LNCaP clone FGC (cell line): ENCODE measurements at places on chromosomes 7 and 10.

- DNase-seq, result no peak
Observed at GRCh38 chr7:107951172-107951787, 51.7 kb downstream of the LAMB1 start.

DNA sequence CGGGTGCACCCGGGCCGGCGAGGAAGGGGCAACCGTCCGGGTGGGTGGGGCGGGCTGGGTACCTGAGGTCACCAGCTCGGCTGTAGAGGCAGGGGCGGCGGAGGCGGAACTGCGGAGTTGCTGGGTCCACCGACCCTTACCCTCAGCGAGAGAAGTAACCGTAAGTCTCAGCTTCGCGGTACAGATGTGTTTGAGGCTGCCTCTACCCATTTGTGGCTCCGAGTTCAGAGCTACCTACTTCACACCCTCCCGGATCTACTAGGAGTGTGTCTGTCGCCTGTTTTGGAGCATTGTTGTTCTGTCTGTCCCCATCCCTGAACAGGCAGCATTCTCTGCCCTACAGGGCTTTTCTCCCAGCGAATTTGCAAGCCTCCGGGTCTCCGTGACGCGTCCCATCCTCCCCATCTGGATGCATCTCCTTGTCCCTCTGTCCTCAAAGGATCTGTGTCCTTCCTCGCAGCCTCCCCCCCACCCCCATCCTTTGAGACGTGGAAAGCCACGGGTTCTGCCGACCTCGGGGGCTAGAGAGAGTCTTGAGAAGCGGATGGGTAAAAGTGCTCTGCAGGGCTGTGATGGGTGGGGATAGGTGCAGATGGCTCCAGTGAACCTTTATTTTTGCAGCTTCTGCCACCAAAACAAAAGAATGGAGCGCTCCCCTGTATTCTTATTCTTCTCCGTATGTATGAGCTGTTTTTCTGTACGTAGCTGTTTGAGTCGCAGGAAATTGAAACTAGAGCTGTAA, 757 bp downstream of the ANKIB1 start:
- no peak for DNase-seq

DNA sequence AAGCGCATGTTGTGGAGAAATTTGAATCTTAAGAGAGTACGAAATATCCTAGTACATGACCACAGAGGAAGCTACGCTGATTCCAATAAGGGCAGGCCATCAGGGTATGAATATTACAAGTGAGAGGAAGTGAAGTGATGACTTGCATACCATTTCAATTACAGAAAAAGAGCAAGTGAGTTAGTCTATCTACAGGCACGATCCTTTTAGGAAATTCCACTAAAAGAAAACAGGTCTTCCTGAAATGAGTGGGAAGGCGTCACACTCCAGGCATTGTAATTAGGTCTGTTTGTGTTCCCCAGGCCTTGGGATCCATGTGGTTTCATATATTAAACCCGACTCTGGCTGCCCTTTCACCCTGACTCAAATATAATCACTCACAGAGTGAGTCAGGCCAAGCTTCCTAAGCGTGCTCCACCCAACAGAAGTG, 152.5 kb downstream of the SEMA3A start:
- no peak for DNase-seq

- DNase-seq, result no peak
Observed at GRCh38 chr7:114225784-114226183, 188.8 kb upstream of the FOXP2 start.

GRCh38 chr7:35365523-35365922, 111.6 kb upstream of the TBX20 start:
- DNase-seq, result no peak

DNA sequence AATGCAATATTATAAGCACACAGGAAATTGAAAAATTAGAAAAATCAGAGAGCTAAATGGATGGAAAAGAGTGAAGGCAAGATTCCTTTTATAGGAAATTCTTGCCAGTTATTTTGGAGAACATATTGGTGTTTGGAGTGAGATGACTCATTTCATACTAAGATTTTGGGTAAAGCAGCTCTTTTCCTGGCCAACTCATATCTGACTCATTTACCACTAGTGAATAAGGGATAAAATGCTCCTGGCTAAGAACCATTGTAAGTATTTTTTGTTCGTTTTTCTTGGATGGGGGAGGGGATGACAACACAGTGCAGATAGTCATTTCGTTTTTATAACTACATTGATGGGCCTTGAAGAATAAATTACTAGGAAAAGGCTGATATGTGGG, 139.3 kb downstream of the TWIST1 start:
- DNase-seq, result no peak

DNA sequence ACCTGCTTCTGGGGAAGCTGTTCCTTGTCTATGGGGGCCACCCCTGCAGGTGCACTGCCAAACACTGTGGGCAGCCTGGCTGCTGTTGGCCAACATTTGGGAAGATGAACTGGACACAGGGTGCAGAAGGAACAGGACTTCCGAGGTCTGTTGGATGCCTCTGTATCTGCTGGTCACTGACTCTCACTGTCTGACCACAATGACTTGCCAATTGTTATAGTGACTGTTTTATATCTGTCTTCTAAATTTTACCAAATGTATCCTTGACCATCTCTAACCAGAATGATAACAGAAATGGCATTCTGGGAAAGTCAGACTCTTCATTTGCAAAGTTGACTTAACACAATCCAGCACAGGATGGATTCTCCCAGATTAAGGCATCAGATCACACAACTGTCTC, 214.0 kb upstream of the PRSS58 start:
- no peak for DNase-seq

GRCh38 chr10:90138844-90139243, 437.5 kb downstream of the KIF20B start:
- DNase-seq, result no peak
